Fibroblast of skin of right quadriceps (primary cell): ENCODE measurements at places on chromosomes 5 and 9.
A peak's percentile ranks its signal among the peaks of the same experiment; 100 is the strongest.

DNA sequence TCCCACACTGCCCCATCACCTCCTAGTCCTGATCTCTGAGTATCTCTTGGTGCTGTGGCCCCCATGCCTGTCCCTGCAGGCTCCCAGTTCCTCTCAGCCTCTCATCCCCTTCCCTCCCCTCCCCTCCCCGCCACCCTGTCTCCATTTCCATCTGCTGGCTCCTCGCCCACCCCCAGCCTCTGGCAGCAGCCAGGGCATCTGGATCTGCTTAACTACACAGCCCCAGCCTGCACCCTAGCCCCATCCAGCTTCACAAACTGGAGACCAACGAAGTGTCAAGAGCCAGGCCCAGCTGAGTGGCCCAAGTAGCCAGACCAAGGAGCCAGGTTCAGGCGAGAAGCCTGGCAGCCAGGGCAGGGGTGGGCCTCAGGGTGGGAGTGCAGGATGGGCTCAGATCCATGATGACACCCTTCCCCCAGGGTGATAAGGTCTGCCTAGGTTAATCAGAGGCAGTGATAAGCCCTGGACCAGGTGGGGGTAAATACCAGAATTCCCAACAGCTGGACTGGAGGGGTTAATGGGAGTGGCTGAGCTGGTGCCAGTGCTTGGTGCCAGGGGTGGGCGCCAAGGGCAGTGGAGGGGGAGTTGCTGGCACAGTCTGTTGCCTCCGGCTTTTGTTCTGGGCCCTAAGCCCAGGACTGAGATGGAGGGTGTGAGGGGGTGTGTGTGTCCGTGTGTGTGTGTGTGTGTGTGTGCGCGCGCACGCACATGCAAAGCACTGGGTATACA lies 2.5 kb downstream of the IL11RA start:
- DNase-seq: peak; percentile 87

- DNase-seq: no peak
These were observed 25.7 kb downstream of the RC3H2 start for GRCh38 chr9:122879443-122879842.

DNA sequence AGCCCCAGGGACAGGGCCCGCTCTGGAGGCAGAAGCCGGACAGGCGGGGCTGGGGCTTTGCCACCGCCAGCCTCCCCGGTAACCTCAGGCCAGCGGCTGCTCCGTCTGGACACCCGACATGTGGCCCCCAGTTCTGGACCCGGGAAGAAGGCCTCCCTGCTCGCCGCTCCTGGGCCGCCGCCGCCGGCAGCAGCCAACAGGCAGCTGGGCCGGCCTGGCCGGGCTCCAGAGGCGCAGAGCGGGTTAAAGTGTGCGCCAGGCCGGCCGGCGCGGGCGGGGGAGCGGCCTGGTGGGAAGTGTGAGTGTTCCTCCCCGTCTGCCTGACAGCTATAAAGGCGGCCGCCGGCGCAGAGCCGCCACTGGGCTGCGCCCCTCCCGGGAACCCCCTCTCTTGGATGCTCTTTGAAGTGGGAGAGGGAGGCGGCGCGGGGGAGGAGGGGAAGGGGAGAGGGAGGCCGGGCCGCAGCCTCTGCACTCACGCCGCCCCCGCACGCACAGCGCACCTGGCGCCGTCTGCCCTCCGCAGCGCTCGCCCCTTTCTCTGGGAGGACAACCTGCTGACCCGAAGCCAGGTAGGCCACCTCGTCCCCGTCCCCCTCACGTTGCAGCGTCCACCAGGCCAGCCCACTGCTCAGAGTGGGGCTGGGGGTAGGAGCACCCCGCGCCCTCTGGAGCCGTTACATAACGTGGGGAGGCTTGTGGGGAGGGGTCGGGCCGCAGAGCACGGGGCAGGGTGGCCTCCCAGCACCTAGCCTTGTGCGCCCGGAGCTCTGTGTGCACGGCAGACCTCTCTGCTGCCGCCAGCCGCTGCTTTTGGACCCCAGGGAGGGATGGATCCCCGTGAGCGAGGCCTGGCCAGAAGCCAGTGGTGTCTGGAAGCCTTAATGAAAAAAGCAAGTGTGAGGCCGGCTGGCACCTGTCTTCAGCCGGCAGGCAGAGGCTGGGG lies at the start of gene ADAMTSL2:
ADAMTSL2 (plus strand) TSS at position 359 of the 946 bp plus-strand sequence. CDS start 2,009 bp downstream, outside the sequence.
- DNase-seq: peak; percentile 14

- DNase-seq: no peak
These were observed 125.2 kb upstream of the SMIM23 start for GRCh38 chr5:171660434-171660833.

GRCh38 chr9:73067074-73067473 lies 84.6 kb upstream of the ANXA1 start:
- no peak for DNase-seq

DNA sequence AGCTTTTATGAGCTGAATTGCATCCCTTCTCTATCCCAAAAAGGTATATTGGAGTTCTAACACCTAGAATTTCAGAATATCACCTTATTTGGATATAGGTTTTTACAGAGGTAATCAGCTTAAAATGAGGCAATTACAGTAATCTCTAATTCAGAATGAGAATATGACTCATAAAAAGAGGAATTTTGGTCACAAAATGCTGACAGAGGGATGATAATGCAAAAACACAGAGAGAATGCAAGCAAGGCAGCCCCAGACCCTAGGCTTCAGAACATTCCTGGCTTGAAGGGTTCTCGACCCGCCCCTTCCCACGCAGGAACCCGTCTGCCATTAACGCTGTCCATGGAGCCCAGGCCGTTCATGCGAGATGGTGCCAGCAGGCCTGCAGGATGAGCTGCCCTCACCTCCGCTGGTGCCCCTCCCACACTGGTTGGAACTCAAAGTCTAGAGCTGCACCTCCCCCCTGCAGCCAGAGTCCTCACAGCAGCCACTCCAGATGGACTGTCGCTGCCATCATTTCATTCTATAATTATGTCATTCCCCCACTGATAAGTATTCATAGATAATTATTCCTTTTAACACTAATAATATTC lies 1173.4 kb upstream of the ACO1 start:
- no peak for DNase-seq

GRCh38 chr9:117763314-117763713 lies 59.1 kb downstream of the TLR4 start:
- peak; percentile 64 for DNase-seq

DNA sequence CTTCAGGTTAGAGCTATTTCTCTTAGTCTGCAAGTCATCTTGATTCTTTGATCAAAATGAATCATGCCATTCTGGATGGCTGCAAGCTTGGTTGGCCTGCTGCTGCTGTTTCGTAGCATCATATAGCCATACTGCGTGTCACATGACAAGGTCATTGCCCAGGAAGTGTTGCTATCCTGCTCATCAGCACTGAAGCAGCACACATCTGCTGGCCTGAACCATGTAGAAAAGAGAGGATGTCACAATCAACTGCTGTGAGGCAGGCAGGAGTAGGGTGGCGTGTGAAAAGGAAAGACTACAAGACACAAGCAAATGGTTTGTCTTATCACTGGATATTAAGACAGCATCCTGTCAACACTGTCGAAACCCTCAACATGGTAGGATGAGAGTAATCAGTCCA lies 376.7 kb upstream of the RORB start:
- DNase-seq: no peak

- DNase-seq: peak; percentile 53
These were observed 34.9 kb upstream of the FCHO2 start for GRCh38 chr5:72920690-72921502.

DNA sequence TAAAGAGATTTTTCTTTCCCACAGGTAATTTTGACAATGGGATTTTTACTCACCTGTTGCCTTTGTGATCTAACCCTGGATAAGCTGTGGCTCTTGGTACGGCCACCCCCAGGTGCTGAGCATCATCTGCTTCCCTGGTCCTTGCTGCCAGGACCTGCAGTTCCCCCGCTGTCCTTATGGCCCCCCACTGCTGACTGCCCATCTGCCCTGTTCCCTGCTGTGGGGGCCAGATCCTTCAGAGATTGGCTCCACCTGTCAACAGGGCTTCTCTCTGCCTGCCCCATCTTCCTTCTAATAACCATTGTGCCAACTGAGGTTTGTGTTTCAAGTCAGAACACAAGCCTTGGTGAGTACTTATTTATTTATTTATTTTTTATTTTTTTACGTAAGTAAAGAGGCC lies 183.3 kb downstream of the MAPKAP1 start:
- no peak for DNase-seq

- DNase-seq: no peak
These were observed 686.7 kb downstream of the CDH18 start for GRCh38 chr5:19301271-19301670.

GRCh38 chr9:115689331-115689730 lies 464.3 kb upstream of the PAPPA start:
- DNase-seq: no peak

DNA sequence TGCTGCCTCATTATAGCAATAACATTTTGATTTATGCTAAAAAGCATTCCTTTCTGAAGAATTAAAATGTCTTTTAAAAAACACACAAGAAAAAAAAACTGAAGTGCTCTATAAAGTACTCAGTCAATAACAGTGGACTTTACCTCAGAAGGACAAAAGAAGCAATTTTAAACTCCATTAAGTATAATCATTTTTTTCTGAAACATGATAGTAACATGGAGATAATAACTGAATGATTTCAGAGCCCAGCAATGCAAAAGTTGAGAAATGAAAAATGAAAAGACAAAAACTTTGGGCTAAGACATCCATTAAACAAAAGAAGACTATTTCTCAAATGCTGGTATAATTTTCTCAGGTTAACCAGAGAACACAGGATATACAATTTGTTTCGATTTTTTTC lies 78.7 kb downstream of the RFX3 start:
- DNase-seq: no peak

- DNase-seq: no peak
These were observed 127.4 kb upstream of the TMEM161B start for GRCh38 chr5:88396000-88396535.
